CD4-positive, alpha-beta T cell treated with Interferon alpha-2 for 1 hour (primary cell): ENCODE measurements at places on chromosomes 4 and X.

- no peak for DNase-seq
Measured at GRCh38 chr4:152462047-152462446, 73.8 kb downstream of the FBXW7 start.

GRCh38 chr4:55364691-55365344 lies 18.8 kb downstream of the SRD5A3 start:
- no peak for DNase-seq

DNA sequence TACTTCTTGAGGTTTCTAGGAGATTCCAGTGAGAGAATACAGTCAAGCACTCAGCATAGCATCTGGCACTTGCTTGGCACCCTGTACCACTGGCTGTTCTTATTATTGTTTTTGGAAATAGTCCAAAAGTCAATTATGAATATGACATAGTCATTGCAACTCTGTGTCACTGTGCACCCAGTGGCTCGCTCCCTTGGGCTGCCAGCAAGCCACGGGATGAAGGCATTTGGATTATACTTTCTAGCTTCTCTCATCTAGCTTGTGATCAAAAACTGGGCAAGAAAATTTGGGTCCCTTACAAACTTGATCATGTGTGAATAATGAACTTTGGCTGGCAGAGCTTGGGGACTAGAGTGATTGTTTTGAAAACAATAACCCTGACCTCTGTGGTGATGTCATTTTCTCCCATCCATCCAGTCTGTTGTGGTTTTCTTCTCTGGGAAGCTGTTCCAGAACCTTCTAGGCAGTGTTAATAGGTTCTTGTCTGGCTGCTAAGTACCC lies 32.7 kb upstream of the LIMCH1 start:
- DNase-seq = no peak

- no peak for DNase-seq
Measured at GRCh38 chrX:133045986-133046385, 50.9 kb downstream of the USP26 start.

GRCh38 chr4:7843831-7844593 lies 95.6 kb downstream of the AFAP1 start:
- peak; percentile 53 for DNase-seq

DNA sequence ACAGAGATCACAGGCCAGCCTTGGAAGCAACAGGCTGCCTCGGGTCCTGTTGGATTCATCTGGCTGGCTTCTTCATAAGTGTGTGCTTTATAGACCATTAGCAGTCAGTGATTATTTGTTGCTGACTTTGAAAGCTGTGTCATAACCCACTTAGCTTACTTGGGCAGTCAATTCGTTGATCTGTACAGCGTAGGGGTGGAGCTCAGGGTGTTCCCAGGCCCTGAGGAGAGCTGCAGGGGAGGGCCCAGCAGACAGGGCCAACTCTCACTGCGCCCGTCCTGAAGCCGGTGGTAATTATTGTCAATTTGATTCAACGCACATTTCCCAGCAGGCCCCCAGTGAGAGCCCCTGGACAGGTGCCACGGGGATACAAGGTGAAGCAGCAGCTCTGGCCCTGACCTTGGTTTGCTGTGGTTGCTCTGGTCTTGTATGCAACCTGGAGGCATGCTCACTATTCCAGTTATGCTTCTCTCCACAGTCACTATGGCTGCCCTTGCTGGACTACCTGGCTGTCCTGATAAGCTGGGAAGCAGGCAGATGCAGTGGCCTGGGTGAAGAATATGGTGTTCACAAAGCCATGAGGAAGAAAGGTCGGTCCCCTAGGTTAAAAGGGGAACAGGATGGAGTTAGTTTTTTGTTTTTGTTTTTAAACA lies 40.1 kb upstream of the HMGB3 start:
- DNase-seq = no peak

- no peak for DNase-seq
Measured at GRCh38 chrX:153861733-153862310, 24.2 kb downstream of the L1CAM start.

DNA sequence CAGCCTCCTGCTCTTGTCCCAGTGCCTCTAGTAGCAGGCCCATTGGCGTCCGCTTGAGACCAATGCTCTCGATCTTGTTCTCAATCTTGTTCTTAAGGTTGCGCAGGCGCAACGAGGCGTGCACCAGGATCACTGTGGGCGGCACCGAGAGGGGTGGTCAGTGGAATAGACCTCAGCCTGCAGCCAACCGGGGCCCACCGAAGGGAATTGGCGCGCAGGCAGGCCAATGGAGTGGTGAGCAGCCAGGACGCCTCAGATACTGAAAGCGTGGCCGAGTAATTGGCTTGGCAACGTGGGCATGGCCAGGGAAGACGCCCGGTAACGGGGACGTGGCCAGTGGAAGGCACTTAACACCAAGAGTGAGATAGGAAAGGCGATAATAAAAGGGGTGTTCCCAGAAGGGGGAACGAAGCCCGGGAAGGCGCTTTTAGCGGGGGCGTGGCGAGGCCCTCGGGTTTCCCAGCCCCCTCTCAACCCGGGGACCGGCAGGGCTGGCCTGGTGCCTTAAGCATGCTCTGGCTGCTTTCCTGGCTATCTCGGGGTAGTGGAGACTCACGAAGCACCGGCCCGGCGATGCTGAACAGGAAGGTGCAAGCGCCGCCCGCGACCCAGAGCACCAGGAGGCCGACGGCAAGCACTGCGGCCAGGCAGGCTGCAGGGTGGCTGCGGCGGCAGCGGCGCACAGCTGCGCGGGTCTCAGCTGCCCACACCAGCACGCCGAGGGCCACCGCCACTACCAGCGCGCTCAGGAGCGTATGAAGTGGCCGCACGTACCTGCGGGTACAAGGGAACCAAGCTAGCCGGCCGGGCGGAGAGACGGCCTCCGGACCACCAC lies 1.7 kb downstream of the PRAF2 start:
- DNase-seq = no peak

DNA sequence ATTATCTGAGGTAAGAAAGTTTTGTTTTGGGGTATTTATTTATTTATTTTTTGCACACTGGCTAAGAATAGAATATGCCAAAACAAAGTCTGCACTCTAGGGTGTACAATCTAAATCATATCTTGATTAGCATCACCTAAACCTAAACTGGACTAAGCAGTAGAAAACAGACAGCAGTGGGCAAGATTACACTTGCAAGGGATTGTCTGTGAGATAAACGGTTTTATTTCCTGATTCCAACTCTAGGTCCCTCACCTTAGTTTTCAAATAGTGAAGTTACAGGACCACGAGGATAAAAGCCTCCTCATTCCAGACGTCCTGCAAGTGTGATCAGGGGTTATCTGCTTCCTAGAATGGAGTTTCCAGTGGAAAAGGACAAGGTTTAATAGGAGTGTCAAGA lies 86.1 kb downstream of the SH3RF1 start:
- DNase-seq = no peak

GRCh38 chr4:65311120-65311519 lies 359.2 kb downstream of the EPHA5 start:
- no peak for DNase-seq

DNA sequence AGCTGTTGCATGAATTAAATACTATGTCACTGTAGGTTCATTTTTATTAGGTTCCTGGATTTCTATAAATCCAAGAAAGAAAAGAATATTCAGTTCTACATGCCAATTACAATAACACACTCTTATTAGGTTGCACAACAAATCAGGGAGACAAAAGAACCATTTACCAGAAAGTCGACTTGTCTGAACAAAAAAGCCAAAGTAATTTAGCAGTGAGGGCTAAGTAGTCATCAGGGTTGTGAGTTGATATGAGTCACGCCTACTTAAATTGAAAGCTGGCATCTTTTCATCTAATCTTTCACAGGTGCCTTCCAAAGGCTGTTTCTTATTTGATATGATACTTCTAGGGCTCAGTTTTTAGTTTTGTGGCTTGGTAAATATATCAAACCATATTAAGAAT lies 25.4 kb upstream of the GNRHR start:
- no peak for DNase-seq

DNA sequence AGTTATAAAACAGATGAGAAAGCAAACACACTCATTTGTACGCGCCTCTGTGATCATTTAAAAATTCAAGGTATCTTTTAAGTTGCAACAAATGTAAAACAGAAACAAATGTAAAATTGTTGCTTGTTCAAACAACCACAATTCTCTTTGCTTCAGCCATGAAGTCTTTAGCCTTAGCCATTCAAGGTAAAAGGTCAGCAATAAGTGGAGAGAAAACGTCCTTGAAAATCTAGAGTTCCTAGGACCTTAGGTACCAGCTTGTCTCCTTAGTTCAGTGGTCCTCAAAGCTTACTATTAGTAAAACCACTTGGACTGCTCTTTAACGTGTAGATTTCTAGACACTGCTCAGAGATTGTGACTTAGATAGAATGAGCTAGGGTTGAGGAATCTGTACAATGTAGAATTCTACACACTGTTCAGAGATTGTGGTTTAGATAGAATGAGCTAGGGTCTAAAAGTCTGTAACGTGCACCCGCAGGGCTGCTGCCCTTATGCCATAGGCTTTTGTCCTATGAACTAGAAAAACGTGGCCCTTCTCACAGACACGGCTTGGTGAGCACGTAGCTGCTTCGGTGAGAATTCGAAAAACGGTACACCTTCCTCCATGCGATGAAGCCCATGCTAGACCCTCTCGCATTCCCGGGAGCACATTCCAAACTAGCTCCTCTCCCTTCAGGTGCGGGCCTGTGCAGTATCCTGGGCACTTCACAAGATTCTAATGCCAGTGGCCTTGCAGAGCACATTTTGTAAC lies 1.7 kb downstream of the PLAC8 start:
- peak; percentile 36 for DNase-seq

GRCh38 chr4:147586637-147587036 lies 30.6 kb upstream of the TMEM184C start:
- no peak for DNase-seq

DNA sequence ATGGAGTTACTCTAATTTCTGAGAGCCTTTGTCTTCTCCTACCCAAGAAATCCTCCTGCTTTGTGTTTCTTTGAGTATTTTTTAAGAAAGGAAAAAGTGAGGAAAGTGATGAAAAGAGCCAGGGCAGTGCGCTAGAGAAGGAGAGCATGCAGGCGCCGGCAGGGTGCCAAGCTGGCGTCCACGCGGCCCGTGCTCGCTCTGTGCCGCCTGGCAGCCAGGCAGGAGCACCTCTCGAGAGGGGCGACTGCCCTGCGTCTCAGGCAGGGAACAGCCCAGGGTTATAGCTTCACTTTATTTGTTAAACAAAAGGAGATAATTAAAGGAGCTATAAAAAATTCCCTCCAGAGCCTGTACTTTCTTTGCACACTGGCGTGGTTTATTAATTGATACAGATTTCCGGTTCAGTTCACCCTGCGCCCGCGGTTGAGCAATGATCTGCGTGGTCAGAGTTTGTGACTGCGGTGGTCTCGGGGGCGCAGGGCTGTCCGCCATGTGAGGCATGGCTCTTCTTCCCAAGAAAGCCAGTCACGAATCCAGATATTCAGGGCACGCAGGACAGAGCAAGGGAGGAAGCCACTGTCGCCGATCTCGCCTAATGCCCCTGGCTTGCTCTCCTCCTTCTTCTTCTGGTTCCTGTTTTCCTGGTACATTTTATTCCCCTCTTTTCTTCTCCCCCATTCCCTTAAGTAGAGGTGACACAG lies 110.8 kb upstream of the PAQR3 start:
- no peak for DNase-seq

- no peak for DNase-seq
Measured at GRCh38 chr4:147984065-147984777, 252.3 kb downstream of the ARHGAP10 start.

DNA sequence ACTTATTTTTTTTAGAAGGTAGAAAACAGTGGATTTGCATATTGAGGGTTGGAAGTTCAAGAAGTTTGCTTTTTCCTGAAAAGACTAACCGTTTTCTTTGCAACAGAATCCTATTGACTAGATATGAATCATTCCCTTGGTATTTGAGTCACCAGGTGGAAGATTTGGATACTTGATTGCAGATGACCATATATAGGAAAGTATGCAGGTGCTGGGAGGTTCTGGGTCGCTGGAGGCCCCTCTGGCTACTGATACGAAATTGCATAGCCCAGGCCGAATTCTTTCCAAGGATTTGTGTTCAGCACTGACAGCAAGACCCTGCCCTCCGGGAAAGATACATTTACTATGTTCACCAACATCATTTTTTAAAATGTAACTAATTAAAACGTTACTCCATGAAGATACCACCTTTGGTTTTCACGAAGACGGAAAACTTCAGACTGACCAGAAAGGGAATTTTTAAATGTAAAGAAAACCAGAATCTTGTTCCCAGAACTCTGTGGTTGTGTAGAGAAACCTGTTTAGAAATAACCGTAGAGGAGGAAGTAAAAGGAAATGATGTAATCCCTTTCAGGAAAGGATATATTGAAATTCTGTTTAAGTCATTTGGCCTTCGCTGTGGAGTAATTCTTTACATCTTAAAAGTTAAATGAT lies 946 bp downstream of the ANXA3 start:
- DNase-seq = no peak

GRCh38 chr4:78298618-78299017 lies 241.5 kb downstream of the FRAS1 start:
- DNase-seq = no peak

DNA sequence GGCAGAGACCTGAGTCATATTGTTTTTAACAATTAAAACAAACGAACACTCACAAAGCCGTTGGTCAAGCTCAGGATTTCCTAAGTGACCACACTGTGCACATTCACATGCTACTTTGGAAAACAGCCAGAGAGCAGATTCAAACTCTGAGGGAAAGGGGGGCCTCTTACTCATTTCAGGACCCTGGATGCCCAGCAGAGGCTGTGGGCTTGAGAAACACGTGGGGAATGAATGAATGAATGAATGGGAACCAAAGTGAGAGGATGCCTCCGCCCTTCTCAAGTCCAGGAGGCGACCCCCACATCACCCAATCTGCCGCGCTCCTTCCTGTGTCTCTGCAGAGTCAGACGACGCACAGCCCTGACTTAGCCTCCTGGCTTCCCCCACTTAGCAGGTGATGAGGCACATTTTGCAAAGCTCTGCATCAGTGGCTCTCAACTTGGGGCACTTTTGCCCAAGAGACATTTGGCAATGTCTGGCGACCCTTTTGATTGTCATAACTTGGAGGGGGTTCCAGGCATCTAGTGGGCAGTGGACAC lies 76.0 kb downstream of the ABLIM2 start:
- no peak for DNase-seq

- no peak for DNase-seq
Measured at GRCh38 chr4:41644288-41644914, 104.1 kb downstream of the PHOX2B start.

DNA sequence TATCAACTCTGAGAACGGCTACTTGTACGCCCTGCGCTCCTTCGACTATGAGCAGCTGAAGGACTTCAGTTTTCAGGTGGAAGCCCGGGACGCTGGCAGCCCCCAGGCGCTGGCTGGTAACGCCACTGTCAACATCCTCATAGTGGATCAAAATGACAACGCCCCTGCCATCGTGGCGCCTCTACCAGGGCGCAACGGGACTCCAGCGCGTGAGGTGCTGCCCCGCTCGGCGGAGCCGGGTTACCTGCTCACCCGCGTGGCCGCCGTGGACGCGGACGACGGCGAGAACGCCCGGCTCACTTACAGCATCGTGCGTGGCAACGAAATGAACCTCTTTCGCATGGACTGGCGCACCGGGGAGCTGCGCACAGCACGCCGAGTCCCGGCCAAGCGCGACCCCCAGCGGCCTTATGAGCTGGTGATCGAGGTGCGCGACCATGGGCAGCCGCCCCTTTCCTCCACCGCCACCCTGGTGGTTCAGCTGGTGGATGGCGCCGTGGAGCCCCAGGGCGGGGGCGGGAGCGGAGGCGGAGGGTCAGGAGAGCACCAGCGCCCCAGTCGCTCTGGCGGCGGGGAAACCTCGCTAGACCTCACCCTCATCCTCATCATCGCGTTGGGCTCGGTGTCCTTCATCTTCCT lies 2.7 kb downstream of the PCDH10 start:
- no peak for DNase-seq

- DNase-seq = no peak
Measured at GRCh38 chr4:81404294-81404693, 67.4 kb downstream of the RASGEF1B start.
